ENCODE measurements at places on chromosomes 7 and 10.
A peak's percentile ranks its signal among the peaks of the same experiment; 100 is the strongest.

- no peak for DNase-seq
These were observed 38.4 kb downstream of the ANK3 start for GRCh38 chr10:60351191-60351853.

DNA sequence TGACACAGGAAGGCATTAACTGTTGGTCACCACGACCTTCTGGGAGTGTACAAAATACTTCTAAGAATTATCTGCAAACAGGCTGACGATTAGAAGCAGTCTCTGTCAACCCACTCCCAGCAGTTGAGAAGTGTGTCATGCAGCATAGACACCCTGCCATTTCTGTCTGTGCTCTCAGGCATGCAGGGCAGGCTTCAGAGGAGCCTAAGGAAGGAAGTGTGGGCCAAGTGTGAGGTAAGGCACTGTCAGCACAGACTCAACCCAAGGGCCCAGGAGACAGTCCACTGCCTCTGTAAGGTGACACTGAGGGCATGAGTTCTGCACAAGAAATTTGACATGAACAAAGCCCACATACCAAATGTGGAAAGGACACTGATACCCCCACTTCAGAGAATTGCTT is 109.0 kb upstream of the VIPR2 start:
- no peak for DNase-seq

DNA sequence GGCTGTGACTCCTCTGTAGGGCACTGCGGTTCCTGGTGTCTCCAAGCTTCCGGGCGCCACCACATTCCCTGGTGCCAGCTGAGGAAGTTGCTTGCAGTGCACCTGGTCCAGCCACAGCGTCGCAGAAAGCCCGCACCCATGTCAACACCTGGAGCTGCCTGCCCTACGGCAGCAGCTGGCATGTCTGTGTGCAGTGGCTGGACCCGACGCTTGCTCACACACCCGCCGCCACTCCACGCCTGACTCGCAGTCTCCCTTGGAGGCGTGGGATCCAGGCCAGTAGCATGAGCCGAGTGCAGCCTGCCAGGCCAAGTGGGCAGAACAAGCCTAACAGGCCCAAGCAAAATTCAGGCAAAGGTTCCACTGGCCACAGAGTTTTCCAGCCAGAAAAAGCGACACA is 118.1 kb upstream of the PHF14 start:
- no peak for DNase-seq

- no peak for DNase-seq
These were observed 66.4 kb upstream of the FGFR2 start for GRCh38 chr10:121664671-121665070.

DNA sequence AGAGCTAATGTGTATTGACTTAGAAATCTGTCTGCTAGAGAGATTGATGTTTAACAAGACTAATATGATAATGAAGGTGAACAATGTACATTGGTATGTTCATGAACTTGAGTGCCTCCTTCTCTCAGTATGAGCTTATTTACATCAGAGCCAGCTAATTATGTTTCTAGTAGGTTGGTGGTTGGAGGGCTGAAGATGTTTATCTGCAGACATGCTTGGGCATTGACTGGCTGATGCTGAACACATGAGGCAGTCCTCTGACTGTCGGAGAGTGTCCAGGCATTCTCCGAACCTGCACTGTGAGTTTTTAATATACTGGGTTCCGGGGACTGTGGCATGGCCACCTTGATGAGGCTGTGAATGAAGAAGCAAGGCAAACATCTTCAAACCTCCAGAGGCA is 47.5 kb downstream of the BMPER start:
- no peak for DNase-seq

- peak; percentile 64 for DNase-seq
These were observed 11.9 kb downstream of the FLNC start for GRCh38 chr7:128841921-128842673.

- DNase-seq: no peak
These were observed 23.2 kb downstream of the CYP26A1 start for GRCh38 chr10:93096901-93097300.

- DNase-seq: no peak
These were observed 244.2 kb upstream of the PLXDC2 start for GRCh38 chr10:19572056-19572455.

- DNase-seq: no peak
These were observed 29.3 kb upstream of the RHBDD2 start for GRCh38 chr7:75849573-75849972.

GRCh38 chr10:44463511-44464121 is 78.7 kb upstream of the CXCL12 start:
- DNase-seq: no peak

Data from activated T-cell treated with anti-CD3 and anti-CD28 coated beads, Interleukin-2, amount 50 U/mL, for 1 hour (primary cell).